ENCODE measurements at places on chromosomes 4 and X.

DNA sequence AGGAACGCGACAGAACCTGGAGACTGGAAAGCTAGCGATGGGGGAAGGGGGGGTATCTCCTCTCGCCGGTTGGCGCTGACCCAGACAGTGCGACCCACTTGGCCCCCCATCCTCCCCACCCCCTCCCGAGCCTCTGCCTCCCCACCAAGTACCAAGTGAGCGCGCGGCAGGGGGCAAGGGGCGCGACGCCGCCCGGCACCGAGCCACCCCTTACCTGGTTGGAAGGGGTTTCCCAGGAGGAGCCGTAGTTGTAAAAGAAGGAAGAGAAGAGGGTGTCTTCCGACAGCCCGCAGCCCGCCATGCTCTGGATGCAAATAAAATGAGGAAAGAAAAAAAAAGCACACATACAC, 112.2 kb downstream of the DHX15 start:
- no peak for DNase-seq

- DNase-seq = no peak
Measured at GRCh38 chr4:137125011-137125410, 407.3 kb downstream of the PCDH18 start.

GRCh38 chr4:102103368-102103767, 241.9 kb downstream of the SLC39A8 start:
- no peak for DNase-seq

DNA sequence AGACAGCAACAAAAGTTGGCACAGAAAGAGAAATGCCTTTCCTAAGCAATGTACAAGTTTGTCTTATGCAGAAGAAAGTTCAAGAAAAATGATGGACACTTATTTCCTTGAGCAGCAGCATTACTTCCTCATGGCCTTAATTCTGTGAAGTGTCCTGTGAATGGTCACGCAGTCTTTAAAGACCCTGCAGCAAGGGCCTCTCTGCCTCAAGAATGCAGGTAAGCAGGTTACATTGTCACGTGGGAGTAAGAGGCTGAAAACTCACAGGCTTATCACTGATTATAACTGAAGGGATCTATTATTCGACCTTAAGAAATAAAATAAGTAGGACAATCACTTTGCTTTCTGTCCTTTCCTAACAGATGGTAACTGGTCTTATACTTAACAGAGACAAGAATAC, 109.1 kb downstream of the ATP8A1 start:
- no peak for DNase-seq

DNA sequence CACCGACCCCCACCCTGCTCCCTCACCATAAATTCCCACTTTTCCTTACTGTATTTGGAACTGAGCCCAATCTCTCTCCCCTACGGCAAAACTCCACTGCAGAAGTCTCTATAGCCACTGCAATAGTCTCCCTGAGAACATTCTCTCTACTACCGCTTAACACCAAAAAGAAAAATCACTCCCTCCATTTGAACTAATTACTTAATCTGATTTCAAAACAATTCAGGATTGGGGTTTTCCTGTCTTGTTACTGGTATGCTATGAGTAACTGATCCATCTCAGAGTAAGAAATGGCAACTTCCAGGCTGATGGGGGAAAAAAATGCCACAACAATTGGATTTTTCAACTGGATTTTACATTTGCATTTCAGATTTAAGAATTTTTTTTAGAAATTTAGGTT, 5.8 kb downstream of the PAPSS1 start:
- no peak for DNase-seq

All from retina (tissue), 1 donor.